Psoas muscle (tissue), 8 donors: ENCODE measurements at places on chromosomes 5 and 9. TPM values are rescaled to one million over a fixed set of nuclear protein-coding genes. Genes with fewer than 3 reads are reported as not detected.

- no peaks in the 10 kb centered on the region for H3K36me3 ChIP-seq
- H3K4me3 ChIP-seq = no peak overlapping the region
- no peak overlapping the region for H3K27ac ChIP-seq
- H3K4me1 ChIP-seq = no peaks in the 10 kb centered on the region
Measured at GRCh38 chr5:127070243-127070642, 3.1 kb downstream of the C5orf63 start.

The SPINK4 gene
- total RNA-seq = not detected

The HINT2 gene
- 36.5 TPM for total RNA-seq

- no peaks in the 10 kb centered on the region for H3K27me3 ChIP-seq
- peaks cover 13% of the 10 kb centered on the region for H3K4me1 ChIP-seq
- no peak overlapping the region for H3K4me3 ChIP-seq
Measured at GRCh38 chr5:143892271-143892670, 80.3 kb downstream of the HMHB1 start.

The C5orf58 gene
- not detected for total RNA-seq

DNA sequence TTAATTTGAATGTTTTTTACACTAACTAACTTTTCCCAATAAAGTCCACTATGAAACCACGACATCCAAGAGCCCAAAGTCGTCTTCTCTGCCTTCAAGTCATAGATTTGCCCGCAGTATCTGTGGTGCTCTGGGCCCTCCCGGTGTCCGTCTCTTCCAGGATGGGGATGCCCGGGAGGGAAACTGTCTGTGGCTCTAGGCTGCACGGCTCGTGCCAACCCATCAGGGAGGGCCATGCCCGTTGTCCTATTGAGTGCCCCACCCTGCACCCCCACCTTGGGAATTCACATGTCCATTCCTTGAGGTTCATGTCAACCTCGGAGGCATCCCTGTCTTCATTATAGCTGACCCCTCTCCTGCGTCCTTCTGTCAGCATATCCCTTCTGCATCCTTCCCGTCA lies 59.8 kb upstream of the LRRTM2 start:
- no peak overlapping the region for H3K4me3 ChIP-seq
- peaks cover 12% of the 10 kb centered on the region for H3K36me3 ChIP-seq
- no peaks in the 10 kb centered on the region for H3K27me3 ChIP-seq
- no peaks in the 10 kb centered on the region for H3K4me1 ChIP-seq
